NCI-H524 treated with DMSO at 0.1 percent for 48 hours (cell line): ENCODE measurements at places on chromosomes 3 and 15.

DNA sequence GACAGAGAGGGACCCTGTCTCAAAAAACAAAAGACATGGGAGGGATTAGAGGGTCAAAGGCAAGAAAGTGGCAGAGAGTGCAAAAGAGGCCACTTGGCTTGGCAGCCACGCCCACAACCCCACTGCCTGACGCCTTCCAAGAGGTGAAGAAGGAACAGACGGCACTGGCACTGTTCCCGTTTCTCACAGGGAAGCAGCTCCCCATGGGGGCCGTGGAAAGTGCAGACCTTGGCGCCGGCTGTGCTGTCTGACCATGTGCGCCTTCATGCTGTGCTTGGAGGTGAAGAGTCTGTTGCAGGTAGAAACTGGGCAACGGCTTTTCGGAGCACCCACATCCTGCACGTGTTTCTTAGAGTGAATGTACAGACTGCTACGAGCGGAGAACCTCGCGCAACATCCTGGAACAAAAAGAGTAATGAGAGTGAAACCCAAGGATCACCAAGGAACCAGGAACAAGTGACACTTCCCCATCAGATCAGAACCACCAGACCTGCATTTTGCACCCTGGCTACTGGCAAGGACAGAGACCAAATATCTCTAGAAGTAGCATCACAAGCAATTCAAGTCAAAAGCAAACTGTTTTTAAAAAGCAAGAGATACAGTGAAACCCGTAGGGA, 9.7 kb downstream of the ZXDC start:
- DNase-seq: peak; percentile 81

- no peak for DNase-seq
Observed at GRCh38 chr15:60901647-60902046, 327.5 kb downstream of the RORA start.

DNA sequence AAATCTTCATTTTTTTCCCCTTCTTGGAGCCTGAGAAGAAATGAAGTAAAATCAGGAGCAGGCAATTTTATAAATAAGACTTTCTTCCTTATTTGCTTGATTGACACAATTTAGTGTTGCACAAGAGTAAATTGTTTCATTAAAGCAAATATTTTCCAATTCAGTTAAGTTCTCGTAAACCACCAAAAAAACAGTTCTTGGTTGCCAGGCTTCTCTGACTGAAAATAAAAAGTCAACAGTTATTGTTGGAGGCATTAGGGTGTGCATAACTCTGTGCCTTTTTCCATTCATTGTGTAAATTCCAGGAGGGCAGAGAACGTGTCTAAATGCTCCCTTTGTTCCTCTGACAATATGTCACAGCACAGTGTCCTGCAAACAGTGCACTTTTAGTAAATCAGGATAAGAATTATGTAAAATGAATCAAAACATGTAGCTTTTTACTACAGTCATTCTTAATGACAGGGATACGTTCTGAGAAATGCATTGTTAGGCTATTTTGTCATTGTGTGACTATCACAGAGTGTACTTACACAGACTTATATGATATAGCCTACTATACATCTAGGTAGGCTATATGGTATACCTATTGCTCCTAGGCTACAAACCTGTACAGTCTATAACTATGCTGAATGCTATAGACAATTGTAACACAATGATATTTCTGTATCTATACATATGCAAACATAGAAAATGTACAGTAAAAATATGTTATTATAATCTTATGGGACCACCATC, at the start of gene CP:
Gene CP (minus strand): TSS at position 47 of the 735 bp plus-strand sequence. CDS start 37 bp downstream, at position 10.
- DNase-seq: no peak

DNA sequence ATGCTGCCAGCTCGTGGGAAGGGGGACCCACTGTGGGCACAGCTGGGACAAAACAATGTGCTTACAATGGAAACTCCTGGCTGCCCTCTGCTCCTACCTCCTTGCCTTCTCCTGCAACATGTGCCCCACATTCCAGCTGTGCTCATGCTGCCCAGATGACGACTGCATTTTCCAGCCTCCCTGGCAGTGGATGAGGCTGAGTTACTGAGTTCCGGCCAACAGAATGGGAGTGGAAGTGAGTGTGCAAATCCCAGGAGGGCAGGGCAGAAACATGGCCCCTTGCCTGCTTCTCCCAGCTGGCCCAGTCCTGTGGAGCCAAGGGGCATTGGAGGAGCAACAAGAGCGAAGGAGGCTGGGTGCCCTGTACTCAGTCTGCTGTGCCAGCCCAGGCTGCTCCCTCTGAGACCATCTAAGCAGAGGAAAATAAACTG, 17.1 kb downstream of the KLF15 start:
- DNase-seq: no peak

DNA sequence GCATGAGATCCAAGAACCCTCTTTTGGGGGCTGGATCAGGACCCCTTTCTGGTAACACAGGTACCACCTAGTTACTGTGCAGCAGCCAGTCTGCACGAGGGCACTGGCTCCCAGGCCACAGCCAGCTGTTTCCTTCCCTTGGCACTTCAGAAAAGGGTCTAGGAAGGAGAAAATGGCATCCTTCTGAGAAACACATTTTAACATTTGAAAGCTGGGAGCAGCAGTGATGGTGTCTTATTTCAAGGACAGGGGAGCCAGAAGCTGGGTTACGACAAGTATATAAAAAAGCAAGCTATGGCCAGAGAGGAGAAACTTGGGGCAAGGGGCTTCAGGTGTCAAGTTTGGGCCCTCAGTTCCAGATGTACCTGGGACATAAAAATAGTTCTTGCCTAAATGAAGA, 282.8 kb downstream of the CTNNB1 start:
- no peak for DNase-seq

GRCh38 chr3:159616234-159616825, 372.3 kb upstream of the IL12A start:
- DNase-seq: no peak

DNA sequence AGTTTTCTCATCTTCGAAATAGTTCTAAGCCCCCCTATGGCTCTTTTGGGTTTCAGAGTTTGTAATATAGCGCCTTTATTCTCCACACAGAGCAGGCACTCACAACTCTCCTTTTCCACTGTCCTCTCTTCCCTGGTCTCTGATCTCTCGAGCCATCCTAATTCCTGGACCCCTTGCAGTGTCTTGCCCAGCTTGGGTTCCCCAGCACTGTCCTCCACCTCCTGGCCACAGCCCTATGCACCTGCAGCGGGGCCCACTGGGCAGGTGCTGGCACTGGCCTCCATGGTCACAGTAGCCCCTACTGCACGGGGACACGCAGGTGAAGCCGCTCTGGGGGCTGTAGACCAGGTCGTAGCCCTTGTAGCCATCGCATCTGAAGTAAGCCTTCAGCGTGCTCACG, 27.9 kb downstream of the MUC20 start:
- DNase-seq: no peak

DNA sequence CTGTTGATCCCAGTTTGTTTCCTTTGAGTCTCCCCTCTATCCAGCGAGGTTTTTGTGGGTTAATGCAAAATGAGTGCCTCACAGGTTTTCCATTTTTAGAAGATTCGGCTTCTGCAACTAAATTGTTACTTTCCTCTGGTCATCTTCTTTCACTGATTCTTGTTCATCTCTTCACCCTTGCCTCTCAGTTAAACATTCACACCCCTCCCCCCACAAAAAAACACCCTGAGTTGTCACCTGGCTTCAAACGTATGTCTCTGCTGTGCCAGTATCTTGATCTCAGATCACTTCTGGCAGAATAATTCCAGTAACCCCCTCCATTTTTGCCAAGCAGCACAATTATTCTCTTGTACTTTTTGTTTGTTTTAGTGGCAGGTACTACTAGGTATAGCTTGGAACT, 12.3 kb upstream of the CLDN16 start:
- DNase-seq: no peak

DNA sequence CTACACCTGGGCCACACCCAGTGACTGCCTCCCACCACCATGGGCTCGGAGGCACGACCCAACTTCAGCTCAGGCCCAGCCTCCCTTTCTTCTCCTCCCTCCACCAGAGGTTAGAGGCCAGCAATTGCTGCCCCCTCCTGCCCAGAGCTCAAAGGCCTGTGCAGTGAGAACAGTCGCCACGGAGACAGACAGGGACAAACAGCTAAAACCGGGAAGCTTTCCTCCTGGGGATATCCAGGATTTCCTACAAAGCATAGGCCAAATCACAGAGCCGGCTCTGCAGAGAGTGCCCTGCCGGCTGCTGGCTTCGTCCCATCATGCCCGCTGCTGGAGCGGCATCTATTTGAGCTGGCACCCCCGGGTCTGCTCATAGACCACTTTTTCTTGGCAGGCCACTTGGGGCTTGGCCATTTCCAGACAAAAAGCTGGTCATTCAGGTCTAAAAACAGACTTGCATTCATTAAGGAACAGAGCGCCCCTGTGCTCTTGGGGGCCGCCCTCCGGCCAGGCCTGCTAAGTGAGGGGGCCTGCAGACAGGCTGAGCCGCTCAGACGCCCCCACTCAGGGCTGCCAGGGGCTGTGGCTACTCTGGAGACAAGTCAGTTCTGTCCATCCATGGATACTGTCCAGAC, 17.5 kb downstream of the GRAMD2A start:
- no peak for DNase-seq

- DNase-seq: no peak
Observed at GRCh38 chr15:50256188-50257041, 9.1 kb downstream of the HDC start.

DNA sequence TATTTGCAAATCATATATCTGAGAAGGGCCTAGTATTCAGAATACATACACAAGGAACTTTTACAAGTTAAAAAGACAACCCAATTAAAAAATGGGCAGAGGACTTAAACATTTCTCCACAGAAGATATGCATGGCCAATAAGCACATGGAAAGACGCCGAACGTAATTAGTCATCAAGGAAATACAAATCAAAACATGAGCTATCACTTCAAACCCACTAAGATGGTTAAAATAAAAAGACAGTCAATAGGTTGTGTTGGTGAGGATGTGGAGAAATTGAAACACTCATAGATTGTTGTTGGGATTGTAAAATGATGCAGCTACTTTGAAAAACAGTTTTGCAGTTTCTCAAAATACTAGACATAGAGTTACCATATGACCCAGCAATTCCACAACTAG, 61.2 kb upstream of the NEO1 start:
- DNase-seq: no peak

- no peak for DNase-seq
Observed at GRCh38 chr15:90790057-90790456, 72.9 kb downstream of the BLM start.

- DNase-seq: no peak
Observed at GRCh38 chr15:88637841-88638625, 783 bp upstream of the ISG20 start.

- no peak for DNase-seq
Observed at GRCh38 chr3:156626104-156626503, 48.3 kb upstream of the TIPARP start.

DNA sequence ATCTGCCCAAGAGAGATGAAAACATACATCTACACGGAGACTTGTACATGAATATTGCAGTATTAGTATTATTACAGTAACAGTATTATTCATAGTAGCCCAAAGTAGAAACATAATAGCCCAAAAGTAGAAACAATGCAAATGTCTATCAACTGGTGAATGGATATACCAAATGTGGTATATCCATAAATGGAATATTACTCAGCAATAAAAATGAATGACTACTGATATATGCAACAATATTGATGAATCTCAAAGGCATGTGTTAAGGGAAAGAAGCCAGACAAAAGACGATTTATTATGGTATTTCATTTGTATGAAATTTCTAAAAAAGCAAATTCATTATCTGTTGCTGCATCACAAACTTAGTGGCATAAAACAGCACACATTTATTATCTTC, 23.5 kb upstream of the ZNF639 start:
- DNase-seq: no peak

DNA sequence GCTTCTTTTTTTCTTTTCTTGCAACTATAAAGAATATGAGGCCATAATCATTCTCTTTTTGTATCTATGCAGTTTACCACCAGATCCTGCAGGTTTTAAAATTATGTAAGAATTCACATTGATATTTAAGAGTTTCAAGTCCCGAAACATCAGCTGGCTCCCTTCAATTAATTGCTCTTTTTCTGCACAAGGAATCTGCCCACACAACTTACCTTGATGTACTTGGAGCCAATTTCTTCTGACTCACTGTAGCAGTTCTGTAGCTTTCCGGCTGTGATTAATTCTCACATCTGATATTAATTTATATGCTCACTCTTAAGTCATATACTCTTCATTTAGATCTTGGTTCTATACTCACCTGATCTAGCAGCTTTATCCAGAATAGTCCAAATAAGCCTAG, 781.8 kb downstream of the CADM2 start:
- no peak for DNase-seq

GRCh38 chr3:186461141-186461540, 83.0 kb downstream of the CRYGS start:
- DNase-seq: no peak

DNA sequence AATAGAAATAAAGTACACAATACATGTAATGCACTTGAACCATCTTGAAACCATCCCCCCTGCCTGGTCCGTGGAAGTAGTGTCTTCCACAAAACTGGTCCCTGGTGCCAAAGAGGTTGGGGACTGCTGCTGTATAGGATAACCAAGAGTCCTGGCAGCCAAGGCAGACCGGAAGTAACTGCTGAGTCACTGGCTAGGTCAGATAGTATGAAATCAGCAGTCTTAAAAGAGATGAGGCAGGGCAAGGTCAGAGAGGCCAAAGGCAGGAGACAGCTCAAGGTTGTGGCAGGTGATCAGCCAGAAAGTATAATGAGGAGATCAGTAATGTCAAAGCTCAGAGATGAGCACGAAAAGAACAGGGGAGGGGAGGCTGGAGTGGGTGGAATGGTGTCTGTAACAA, 60.2 kb downstream of the MAP3K13 start:
- DNase-seq: no peak

- no peak for DNase-seq
Observed at GRCh38 chr3:46107682-46108081, 80.4 kb upstream of the XCR1 start.

DNA sequence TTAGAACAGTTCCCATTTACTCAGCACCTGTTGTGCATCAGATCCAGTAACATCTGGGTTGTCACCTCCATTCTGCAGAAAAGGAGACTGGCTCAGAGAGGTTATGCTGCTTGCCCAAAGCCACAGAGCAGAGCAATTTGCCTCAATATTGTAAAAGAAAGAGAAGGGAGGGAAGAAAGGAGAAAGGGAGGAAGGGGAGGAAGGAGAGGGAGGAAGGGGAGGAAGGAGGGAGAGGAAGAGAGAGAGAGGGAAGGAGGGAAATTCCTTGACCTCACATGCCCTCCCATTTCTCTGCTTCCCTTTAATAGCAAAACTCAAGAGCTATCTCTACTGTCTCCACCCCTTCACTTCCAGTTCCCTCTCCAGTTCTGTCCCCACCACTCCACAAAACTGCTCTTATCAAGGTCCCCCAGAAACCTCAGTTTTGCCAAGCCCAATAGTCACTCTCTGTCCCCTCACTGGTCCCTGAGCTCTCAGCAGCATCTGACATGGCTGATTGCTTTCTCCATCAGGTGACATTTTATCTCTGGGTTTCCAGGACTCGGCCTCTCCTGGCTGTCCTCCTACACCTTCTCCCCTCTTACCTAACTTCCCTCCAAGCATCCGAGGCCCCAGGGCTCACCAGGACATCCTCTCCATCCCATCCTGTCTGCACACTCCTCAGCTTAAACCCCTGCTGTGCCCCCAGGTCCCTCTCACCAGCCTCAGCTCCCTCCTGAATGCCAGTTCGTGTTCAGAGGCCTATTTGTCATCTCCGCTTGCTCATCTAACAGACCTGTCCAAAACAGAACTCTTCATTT, 104.7 kb upstream of the LINGO1 start:
- no peak for DNase-seq
